ENCODE measurements at places on chromosomes 2 and 18.

DNA sequence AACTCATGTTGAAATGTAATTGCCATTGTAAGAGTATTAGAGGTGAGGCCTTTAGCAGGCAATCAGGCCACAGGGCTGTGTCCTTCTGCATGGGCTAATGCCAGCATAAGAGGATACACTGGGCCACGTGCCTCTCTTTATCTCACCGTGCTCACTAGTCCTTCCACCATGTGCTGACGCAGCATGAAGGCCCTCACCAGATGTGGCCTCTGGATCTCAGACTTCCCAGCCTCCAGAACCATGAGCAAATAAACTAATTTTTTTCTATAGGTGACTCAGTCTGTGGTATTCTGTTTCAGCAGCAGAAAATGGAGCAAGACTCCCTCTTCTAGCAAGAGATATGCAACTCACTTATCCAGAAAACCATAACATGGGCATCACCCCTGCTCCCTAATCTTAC lies 149.7 kb upstream of the ZNF236 start:
- no peak for DNase-seq

DNA sequence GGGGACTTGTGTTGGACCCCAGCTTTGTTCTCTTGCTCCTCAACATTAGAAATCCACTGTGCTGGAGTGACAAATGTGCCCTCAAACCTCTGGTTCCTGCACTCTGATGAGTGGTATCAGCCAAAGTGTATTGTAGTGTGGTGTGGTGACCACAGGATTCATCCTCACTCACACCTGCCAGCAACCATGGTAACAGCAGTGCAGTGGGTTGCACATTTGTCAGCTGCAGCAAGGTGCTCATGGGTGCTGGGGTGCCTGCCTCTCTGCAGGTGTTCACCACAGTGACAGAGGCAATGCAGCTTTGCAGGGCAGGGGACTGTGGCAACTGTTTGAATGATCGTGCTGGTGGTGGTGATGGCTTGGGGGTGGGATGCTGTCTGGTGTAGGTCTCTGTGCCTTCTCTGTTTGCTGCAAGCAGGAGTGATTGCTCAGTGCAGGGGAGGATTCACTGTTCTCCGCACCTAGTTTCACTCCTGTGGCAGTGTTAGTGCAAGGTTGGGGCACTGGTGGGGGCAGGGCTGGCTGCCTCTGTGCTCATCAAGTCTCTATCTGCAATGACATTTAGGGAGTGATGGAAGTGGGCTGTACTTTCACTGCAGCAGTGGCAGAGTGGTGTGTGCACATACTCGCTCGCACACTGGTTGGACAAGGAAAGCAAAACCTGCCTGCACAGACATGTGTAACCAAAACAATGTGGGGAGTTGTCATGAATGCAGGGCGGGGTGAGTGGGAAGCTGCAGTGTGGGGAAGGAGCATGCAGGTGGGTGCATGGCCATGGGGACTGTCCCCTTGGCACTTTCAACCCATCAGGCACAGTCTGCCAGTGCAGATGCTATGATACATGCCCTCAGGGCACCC lies 301.1 kb downstream of the PIK3C3 start:
- DNase-seq: no peak

- DNase-seq: peak; percentile 33
Observed at GRCh38 chr2:96154506-96155380, 9.5 kb upstream of the DUSP2 start.

DNA sequence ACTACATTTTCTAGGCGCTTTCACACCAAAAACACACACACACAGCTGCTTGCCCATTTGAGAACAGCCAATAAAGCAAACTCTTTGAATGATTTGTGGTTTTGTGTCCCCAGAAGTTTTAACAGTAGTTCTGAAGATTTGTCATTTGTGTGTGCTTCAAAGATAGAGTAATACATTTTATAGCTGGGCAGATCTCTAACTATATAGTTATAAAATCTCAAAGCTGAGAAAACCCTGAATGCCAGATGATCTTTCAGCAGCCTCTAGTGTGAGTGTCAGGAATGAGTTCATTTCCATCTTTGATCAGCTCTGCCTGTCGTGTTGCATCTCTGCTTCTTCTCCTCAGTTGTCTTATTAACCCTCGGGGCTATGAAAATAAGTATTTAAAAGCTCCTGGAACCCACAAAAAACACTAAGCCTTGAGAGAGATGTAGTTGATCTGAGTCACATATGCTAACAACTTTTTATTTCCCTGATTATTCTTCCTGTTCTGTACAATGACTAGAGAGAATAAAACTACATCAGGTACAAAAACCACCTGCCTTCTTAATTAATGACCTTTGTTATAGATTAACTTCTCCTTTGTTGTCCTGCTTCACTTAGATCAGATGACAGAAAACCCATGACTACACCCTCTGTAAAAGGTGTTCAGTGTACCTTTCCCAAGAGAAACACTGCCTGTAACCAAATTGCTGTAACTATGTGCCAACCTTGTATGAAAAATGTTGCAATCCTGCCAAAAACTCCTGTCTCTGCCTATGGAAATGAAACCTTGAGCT lies 30.0 kb upstream of the SLC3A1 start:
- DNase-seq: no peak

DNA sequence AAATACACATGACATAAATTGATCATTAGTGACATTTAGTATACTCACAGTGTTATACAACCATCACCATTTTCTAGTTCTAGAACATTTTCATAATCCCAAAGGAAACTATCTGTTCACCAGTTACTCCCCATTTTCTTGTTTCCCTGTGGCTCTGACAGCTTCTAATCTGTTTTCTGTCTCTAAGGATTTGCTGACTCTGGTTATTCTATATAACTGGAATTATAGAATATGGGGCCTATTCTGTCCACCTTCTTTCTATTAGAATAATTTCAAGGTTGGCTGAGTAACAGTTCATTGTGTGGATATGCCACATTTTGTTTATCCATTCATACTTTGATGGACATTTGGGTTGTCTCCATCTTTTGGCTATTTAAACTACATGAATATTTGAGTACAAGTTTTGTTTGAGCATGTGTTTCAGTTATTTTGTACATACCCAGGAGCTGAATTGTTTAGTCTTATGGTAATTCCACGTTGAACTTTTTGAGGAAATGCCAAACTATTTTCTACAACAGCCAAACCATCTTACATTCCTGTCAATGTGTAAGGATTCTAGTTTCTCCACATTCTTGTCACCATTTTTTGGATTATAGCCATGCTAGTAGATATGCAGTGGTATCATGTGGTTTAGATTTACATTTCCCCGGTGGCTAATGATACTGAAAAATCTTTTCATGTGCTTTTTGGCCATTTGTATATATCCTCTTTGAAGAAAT lies 20.5 kb downstream of the KIAA1328 start:
- no peak for DNase-seq

DNA sequence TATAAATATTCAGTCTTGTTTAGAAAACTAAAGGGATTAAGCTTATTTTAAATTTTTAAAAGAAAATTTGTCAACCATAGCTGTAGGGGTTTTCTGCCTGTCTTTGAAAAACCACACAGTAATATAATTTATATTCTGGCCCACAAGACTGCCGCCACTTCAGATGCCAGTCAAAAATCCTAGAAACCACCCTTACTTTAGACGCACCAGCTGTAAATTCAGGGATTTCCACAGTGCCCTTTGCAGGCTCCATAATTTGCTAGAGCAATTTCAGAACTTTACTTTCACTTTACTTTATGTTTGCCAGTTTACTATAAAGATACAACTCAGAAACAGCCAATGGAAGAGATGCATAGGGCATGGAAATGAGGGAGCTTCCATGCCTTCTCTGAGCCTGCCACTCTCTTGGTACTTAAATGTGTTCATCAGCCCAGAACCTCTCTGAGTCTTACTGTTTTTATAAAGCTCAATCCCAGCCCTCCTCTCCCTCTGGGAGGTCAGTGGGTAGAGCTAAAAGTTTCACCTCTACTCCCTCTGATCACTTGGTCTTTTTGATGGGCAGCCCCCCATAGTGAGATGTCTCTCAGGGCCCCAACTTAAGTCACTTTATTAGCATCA lies 63.3 kb downstream of the KYNU start:
- no peak for DNase-seq

DNA sequence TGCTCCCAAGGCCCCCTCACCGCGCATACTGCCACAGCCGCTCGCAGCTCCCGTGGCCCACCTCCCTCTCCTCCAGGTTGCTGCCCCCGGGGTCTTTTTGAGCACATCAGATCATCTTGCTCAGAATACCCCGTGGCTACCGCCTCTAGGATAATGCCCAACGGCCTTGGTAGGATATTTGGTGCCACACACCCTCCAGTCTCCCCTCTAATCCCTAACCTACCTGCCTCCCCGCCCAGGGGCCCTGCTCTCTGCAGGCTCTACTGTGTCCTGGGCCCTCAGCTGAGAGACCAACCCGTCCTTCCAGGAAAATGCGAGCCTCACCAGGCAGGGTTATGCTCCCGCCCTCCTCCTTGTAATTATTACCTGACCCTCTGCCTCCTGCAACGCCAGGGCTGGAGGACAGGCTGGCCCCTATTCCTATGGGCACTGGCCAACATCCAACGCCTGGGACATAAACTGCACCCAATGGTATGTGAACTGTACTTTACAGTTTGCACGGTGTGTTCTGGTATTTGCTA lies 1.5 kb upstream of the MTCL1 start:
- no peak for DNase-seq

- DNase-seq: no peak
Observed at GRCh38 chr2:24984912-24985311, 13.2 kb upstream of the DNAJC27 start.

- no peak for DNase-seq
Observed at GRCh38 chr2:65103013-65103715, 26.7 kb downstream of the RAB1A start.

GRCh38 chr2:218172845-218173244 lies 6.1 kb upstream of the CXCR1 start:
- DNase-seq: no peak

GRCh38 chr2:241126201-241126611 lies 23.1 kb downstream of the PASK start:
- DNase-seq: no peak

- no peak for DNase-seq
Observed at GRCh38 chr2:105882341-105882740, 137.6 kb downstream of the NCK2 start.

- no peak for DNase-seq
Observed at GRCh38 chr2:75607400-75607798, 39.2 kb upstream of the MRPL19 start.

GRCh38 chr2:175805442-175806124 lies 196.5 kb downstream of the LNPK start:
- no peak for DNase-seq

DNA sequence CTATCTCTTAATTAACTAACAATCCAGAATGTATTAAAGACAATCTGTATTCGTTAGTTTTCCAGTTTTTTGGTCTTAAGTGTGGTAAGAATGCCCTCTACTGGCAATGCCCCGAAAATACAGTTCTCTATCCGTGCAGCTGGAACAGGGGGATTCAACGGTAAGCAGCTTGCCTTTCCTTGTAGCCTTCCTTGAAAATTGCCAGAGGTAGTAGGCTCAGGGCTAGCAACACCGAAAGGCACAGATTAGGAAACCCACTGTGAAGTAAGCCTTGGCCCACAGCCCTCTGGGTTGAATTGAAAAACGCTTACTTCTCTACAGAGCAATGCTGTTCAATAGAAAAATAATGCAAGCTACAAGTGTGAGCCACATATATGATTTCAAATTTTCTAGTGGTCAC lies 17.1 kb upstream of the VPS4B start:
- peak; percentile 52 for DNase-seq

GRCh38 chr2:46829231-46829995 lies 86.2 kb downstream of the MCFD2 start:
- peak; percentile 12 for DNase-seq

- DNase-seq: no peak
Observed at GRCh38 chr18:32922951-32923430, 150.2 kb upstream of the KLHL14 start.

GRCh38 chr2:238954841-238955591 lies 107.1 kb downstream of the TWIST2 start:
- DNase-seq: no peak

- DNase-seq: no peak
Observed at GRCh38 chr2:48946449-48947048, 191.0 kb upstream of the LHCGR start.

DNA sequence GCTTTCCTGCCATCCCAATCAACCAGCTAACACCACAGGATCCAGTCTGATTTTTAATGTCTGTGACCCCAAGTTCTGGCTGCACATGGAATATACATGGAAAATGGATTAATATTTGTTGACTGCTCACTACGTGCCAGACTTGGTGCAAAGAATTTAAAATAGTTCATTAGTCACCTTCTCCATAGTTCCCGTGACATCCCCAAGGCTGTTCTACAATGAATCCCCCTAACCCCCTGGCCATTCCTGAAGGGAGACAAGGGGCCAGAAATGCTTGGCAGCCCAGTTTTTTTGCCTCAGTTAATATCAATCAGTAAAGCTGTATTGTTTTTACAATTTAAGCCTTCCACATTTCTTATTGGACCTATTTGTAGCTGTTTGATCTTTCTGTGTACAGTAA lies 71.0 kb upstream of the ST3GAL5 start:
- no peak for DNase-seq

GRCh38 chr2:50922506-50922905 lies 109.4 kb downstream of the NRXN1 start:
- DNase-seq: no peak

DNA sequence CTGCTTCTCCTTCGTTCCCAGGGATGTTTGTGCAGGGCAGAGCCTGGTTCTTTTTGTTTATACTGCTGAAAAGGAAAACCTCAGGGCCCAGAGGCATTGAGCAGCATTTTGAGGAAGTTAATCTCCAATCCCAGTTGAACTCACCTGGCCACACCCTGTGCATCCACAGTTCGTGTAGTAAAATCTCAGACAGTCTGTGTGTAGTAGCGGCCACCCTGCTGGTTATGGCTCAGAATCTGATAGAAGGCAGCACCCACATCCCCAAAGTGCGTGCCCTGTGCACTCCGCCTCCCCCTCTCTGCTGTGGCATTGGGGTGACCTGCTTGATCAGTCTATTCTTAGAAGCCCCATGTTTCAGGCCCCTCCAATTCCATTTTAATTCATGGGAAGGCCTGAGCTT lies 10.9 kb downstream of the TRIB2 start:
- no peak for DNase-seq

DNA sequence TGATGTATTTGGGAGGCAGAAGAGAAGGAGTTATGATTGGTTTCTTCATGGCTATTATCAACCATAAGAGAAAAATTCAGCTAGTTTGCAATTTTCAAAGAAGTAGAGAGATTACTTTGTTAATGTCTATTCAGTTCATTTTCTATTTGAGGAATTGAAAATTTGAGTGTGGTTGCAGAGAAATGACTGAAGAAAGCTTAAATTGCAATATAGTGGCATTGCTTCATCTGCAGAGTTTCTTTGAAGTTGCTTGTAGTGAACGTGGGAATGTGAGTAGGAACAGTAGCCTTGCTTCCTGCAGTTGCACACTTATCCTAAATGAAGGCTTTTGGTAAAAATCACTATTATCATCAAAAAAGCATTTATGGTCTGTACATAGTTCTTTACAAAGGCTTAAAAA lies 14.7 kb upstream of the CYRIA start:
- DNase-seq: no peak

- no peak for DNase-seq
Observed at GRCh38 chr2:233844836-233845235, 9.5 kb downstream of the HJURP start.

DNA sequence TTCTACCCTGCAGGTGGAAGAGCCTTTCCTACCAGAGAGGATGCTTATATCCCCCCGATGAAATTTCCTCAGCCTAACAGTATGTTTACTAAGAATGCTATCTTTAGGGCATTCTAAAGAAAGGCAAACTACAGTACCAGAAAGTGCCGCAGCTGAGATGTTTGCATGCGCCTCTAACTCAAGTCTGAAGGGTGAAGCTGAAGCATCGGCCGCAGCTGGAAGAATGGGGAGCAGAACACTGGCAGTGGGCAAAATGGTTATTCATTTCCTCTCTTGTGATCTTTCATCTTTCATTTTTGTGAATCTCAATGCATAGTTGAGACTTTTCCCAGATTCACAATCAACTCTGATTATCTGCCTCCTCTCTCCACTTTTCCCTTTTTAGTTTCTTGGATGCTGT lies 648.2 kb upstream of the ZEB2 start:
- DNase-seq: no peak
